ENCODE measurements at places on chromosomes 13 and 19. TPM values are rescaled to one million over a fixed set of nuclear protein-coding genes. Genes with fewer than 3 reads are reported as not detected.

SOX21 gene
- 0.49 TPM for total RNA-seq

RUBCNL gene
- total RNA-seq: 0.08 TPM

SLC17A7 gene
- 0.31 TPM for total RNA-seq

WBP4 gene
- 12.4 TPM for total RNA-seq

ZNF284 gene
- total RNA-seq: 0.50 TPM

RINL gene
- 4.9 TPM for total RNA-seq

EDDM13 gene
- total RNA-seq: not detected

APOC1 gene
- 109 TPM for total RNA-seq

ZNF738 gene
- total RNA-seq: 1.0 TPM

VSIG10L gene
- 8.5 TPM for total RNA-seq

ZSCAN4 gene
- total RNA-seq: not detected

TUBA3C gene
- not detected for total RNA-seq

TUBB4A gene
- 6.5 TPM for total RNA-seq

MAMSTR gene
- total RNA-seq: 0.40 TPM

PEAK3 gene
- not detected for total RNA-seq

FAM174C gene
- total RNA-seq: 87.6 TPM

FCER2 gene
- not detected for total RNA-seq

ZNF729 gene
- total RNA-seq: not detected

ZNF418 gene
- total RNA-seq: 0.67 TPM

KIR2DL4 gene
- total RNA-seq: not detected

FUT2 gene
- total RNA-seq: not detected

FUT1 gene
- 0.05 TPM for total RNA-seq

KLF5 gene
- total RNA-seq: 30.1 TPM

VSTM2B gene
- total RNA-seq: not detected

CCDC194 gene
- total RNA-seq: not detected

UBE2S gene
- 626 TPM for total RNA-seq

RUVBL2 gene
- total RNA-seq: 241 TPM

IZUMO4 gene
- 1.8 TPM for total RNA-seq

LIM2 gene
- total RNA-seq: not detected

ZNF554 gene
- 0.92 TPM for total RNA-seq

ZSCAN1 gene
- not detected for total RNA-seq

KLK4 gene
- 0.41 TPM for total RNA-seq

TNFSF11 gene
- not detected for total RNA-seq

KANK3 gene
- 6.0 TPM for total RNA-seq

ZNF43 gene
- 2.7 TPM for total RNA-seq

C5AR1 gene
- 2.3 TPM for total RNA-seq

ZNF610 gene
- total RNA-seq: not detected

ACER1 gene
- total RNA-seq: not detected

CEACAM20 gene
- total RNA-seq: not detected

PIN1 gene
- total RNA-seq: 75.7 TPM

SPTBN4 gene
- total RNA-seq: 0.70 TPM

C19orf85 gene
- not detected for total RNA-seq

PLEKHA4 gene
- total RNA-seq: 2.2 TPM

PTH2 gene
- total RNA-seq: not detected

ZNF93 gene
- not detected for total RNA-seq

ZNF541 gene
- not detected for total RNA-seq

ONECUT3 gene
- not detected for total RNA-seq

B3GLCT gene
- total RNA-seq: 5.0 TPM

PRODH2 gene
- total RNA-seq: 0.38 TPM

VSTM1 gene
- total RNA-seq: not detected

ZNF490 gene
- 0.65 TPM for total RNA-seq

FXYD1 gene
- not detected for total RNA-seq

LMO7 gene
- 45.1 TPM for total RNA-seq

SHISA7 gene
- total RNA-seq: not detected

All from A549 treated with ZK216348 at 1 μM for 4 hours (cell line).